ENCODE measurements at places on chromosomes 2 and 18. TPM values are rescaled to one million over a fixed set of nuclear protein-coding genes. Genes with fewer than 3 reads are reported as not detected.

DNA sequence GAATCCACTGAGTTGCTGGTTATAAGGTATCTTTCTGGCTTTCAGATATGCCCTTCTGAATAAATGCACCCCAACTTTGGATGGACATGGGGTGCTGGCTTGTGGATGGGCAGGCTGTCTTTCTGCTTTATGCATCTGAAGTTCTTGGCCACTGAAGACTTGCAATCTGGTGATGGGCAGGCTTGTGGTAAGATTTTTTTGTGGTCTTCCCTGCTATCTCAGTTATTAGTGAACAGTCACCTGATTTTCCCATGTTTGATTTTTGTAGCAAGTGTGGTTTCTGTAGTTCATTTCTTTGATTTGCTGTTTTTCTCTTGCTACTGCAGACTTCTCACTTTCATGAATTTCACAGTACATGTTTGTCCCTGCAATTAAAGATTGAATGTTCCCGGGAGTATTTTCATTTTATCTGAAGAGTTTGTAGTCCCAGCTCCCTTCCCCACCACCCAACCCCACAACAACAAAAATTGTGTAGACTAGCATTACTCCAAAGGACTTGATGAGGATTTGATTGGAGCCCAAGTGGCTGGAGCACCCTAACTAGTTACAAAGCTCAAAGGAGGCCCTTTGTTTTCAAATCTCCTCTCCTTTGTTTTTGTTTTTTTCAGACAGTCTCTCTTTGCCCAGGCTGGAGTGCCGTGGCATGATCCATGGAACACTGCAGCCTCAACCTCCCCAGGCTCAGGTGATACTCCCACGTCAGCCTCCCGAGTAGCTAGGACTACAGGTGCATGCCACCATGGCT, 63.6 kb upstream of the MGAT5 start:
- DNase-seq = no peak

GRCh38 chr2:190677255-190677654, 28.4 kb downstream of the NAB1 start:
- DNase-seq = no peak

The SLC35F5 gene
- total RNA-seq = 87.0 TPM

- no peak for DNase-seq
Measured at GRCh38 chr2:23231865-23232264, 153.1 kb upstream of the KLHL29 start.

- no peak for DNase-seq
Measured at GRCh38 chr2:71896385-71897136, 251.1 kb downstream of the CYP26B1 start.

GRCh38 chr2:217943446-217944321, 59.1 kb downstream of the TNS1 start:
- DNase-seq = no peak

Measured in omental fat pad (tissue), 4 donors.